ENCODE measurements at places on chromosomes 2 and 18.

DNA sequence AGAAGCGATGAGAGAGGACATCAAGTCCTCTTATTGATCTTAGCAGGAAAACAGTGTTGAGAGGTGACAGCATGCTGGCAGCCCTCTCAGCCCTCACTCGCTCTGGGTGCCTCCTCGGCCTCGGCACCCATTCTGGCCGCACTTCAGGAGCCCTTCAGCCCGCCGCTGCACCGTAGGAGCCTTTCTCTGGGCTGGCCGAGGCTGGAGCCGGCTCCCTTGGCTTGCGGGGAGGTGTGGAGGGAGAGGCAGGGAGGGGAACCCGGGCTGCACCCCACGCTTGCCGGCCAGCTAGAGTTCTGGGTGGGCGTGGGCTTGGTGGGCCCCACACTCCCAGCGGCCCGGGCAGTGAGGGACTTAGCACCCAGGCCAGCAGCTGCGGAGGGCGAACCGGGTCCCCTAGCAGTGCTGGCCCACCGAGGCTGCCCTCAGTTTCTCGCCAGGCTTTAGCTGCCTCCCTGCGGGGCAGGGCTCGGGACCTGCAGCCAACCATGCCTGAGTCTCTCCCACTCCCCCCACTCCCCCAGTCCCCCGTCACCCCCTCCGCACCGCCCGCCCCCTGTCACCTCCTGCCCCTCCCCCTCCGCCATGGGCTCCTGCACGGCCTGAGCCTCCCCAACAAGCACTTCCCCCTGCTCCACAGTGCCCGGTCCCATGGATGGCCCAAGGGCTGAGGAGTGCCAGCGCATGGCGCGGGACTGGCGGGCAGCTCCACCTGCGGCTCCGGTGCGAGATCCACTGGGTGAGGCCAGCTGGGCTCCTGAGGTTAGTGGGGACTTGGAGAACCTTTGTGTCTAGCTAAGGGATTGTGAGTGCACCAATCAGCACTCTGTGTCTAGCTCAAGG lies 8.4 kb downstream of the FAP start:
- no peak for DNase-seq

- no peak for DNase-seq
Observed at GRCh38 chr2:33340280-33340679, 136.2 kb upstream of the RASGRP3 start.

- DNase-seq = no peak
Observed at GRCh38 chr2:30511122-30512083, 64.4 kb downstream of the LCLAT1 start.

GRCh38 chr18:36034299-36034895 lies 33.0 kb downstream of the RPRD1A start:
- DNase-seq = no peak

GRCh38 chr2:218716070-218716469 lies 5.4 kb downstream of the TTLL4 start:
- DNase-seq = no peak

GRCh38 chr18:63043516-63043915 lies 276.1 kb downstream of the BCL2 start:
- DNase-seq = no peak
